ENCODE measurements at places on chromosomes 3 and 15.

GRCh38 chr3:60877188-60877587, 374.1 kb downstream of the FHIT start:
- peak; percentile 16 for DNase-seq

GRCh38 chr15:63524316-63525015, 20.1 kb downstream of the USP3 start:
- no peak for DNase-seq

GRCh38 chr3:168088106-168088720, 7.5 kb downstream of the GOLIM4 start:
- no peak for DNase-seq

GRCh38 chr3:59810606-59811005, 760.8 kb upstream of the CFAP20DC start:
- no peak for DNase-seq

DNA sequence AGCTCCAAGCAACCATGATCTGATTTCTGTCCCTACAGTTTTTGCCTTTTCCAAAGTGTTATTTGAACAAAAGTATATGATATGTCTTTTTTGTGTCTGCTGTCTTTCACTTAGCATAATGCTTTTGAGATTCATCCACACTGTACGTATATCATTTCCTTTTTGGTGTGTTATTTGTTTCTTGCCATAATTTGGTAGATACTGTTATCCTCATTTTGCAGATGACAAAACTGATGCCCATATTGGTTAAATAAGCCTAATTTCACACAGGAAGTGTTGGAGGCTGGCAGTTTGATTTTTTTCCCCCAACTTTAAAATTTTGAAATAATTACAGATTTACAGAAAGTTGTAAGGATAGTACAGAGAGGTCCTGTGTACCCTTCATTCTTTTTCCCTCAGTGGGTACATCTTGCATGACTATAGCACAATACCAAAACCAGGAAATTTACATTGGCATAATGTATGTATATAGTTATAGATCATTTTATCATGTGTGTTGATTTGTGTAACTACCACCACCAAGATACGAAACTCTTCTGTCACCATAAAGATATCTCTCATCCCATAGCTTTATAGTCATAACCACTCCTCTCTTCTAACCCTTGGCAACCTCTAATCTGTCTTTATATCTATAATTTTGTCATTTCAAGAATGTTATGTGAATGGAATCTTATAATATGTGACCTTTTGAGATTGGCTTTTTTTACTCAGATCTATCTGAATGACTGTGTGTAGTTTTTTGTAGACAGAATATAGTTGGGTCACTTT, 55.6 kb downstream of the RASA2 start:
- DNase-seq = no peak

- no peak for DNase-seq
These were observed 86.6 kb downstream of the MSL2 start for GRCh38 chr3:136109499-136109898.

- DNase-seq = no peak
These were observed 26.2 kb downstream of the FBXL22 start for GRCh38 chr15:63623232-63623969.

- DNase-seq = no peak
These were observed 77.9 kb downstream of the APBA2 start for GRCh38 chr15:28963711-28964081.

DNA sequence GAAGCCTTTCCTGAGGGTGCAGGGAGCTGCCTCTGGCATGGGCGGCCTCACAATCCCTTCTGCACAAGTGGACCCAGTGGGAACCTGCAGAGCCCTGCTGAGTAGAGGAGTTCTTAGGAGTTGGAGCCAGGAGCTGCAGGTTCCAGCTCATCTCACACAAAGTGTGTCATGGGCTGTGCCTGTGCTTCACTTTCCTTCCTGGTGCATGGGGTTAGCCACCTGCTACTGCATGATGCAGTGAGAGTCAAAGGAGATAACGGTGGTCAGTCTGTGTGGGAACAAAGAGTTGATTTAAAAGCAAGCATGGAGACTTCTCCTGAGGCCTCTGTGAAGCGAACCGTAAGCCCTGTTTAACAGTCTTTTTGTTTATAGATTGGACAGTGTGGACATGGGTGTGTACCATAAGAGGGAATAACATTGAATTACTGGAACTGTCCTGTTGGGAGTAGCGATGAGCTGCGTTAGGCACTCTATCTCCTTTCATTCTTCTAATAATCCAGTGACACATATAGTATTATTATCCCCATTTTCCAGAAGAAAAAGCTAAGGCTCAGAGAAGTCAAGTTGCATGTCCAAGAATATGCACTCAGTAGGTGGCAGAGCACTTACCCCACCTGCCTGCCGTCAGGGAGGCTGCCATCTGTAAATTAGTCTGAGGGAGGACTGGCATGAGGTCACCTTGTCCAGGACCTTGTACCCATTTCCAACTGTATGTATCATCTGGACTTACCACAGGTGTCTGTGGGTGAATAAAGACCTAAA, 68.7 kb upstream of the PRR23C start:
- DNase-seq = no peak

DNA sequence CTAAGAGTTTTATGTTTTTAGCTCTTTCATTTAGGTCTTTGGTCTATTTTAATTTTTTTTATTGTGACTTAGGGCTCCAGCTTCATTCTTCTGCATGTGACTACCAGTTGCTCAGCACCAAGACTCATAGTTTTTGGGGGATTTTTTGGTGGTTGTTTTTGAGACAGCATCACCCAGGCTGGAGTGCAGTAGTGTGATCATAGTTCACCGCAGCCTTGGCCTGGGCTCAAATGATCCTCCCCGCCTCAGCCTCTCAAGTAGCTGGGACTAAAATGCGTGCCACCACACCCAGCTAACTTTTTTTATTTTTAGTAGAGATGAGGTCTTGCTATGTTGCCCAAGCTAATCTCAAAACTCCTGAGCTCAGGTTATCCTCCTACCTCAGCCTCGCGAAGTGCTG, 19.4 kb downstream of the CDV3 start:
- DNase-seq = no peak

DNA sequence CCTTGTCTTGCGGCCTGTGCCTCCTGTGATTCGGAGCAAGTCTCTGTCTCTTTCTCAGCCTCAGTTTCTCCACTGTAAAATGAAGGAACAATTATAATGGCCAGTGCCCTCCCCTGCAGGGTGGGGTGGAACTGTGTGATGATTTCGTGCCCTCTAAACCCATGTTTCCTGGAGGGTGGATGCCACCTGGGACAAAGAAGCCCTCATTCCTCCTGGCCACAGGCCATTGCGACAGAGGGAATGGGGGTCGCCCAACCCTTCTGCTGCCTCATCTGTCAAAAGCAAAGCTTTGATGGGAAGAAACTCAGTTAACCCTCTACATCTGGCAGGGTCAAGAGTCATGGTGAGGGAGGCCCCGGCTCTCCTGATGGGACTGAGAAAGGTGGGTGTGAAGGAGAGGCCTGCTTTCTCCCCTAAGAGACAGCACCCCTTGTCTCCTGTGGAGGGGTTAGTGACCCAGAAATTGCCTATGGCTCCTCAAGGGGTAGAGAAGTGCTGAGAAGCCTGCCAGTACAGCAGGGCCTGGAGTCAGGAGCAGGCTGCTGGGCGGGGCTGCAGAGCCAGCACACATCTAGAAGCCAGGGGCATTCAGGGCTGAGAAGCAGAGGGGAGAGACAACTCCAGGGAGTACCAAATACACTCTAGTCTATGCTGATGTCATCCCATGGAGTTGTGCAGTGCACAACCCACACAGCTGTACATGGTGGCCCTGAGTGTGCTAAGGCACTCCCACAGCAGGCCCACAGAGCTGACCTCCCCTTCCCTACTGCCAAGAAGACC, 61.0 kb downstream of the PLXNA1 start:
- DNase-seq = no peak

GRCh38 chr15:88627463-88627862, 6.3 kb downstream of the AEN start:
- no peak for DNase-seq

DNA sequence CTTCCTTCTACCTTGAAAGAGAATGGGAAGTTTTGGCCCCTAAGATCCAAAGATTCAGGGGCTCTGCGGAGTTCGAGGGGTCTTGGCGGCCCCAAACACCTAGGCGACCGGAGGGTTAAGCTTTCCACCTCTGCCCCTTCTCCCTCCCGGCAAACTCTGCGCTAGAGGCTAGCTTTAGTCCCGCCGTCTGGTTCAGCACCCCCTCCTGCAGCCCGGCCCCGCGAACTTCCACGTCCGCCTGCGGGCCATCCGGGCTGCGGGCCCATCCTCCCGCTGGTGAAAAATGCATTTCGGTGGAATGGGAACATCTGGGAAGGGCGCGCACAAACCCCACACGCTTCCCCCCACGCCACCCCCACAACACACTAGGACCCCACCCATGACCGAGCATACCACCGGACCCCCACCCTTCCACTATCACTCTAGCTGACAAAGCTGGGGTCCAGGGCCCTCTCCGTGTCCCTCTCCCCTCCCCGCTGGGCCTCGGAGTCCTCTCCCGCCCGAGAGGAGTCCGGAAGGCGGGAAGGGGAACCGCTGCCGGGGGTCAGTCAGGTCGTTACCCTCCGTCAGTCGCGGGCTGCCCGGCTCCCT, 1.0 kb downstream of the SHOX2 start:
- no peak for DNase-seq

- no peak for DNase-seq
These were observed 715.6 kb downstream of the ROBO1 start for GRCh38 chr3:79052054-79052681.

GRCh38 chr3:83092521-83093221, 1331.2 kb upstream of the GBE1 start:
- DNase-seq = no peak

Measured in DMS153 (cell line).